HAP-1 (cell line): ENCODE measurements at places on chromosomes 3 and 15.
A peak's percentile ranks its signal among the peaks of the same experiment; 100 is the strongest.

DNA sequence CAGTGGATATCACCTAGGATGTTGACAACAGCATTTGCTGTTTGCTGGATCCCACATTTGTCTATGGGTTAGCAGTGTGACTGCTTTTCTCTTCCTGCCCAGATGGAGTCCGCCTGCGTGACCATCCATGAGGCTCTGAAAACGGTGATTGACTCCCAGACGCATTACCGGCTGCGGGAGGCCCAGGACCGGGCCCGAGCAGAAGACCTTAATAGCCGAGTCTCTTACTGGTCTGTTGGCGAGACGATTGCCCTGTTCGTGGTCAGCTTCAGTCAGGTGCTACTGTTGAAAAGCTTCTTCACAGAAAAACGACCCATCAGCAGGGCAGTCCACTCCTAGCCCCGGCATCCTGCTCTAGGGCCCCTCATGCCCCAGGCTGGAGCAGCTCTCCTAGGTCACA, 11.0 kb downstream of the TMED3 start:
- DNase-seq = no peak

DNA sequence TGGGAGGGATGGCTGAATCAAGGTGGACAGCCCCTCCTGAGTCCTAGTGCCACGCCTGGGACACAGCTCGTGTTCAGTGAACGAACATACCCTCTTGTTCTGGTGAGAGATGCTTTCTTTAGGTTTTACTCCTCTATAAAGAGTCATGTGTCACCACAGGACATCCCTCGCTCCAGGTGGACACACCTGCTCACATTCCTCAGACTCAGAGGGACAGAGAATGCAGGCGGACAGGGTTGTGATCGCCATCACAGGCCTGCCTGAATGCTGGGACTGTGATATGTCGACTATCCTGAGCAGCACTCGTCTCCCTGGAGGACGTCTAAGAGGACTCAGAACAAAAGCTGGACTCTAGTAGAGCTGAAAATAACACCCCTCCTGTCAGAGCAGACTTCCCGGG, 96.4 kb upstream of the SNRPA1 start:
- DNase-seq = no peak

DNA sequence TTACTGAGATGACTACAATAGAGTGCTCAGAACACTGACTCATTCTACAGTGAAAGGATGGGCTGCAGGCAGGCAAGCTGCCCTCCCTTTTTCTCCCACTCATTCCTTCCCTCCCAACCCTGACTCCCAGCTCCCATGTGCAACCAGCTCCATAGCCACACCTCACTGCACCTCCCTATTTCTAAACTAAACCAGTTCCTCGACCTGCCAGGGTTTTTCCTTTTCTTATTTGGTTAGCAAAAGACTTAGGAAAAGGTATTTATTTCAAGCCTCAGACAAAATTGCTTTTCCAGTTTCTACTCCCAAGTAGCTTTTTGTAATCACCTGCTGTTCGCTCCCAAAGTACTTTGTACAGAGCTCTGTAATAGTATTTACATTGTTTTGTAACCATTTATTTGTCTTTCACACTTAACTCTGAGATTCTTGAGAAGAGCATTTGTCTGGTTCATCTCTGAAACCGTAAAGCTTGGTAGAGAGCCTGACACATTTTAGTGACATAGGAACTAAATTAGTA, 2.2 kb downstream of the AADAC start:
- DNase-seq = no peak

DNA sequence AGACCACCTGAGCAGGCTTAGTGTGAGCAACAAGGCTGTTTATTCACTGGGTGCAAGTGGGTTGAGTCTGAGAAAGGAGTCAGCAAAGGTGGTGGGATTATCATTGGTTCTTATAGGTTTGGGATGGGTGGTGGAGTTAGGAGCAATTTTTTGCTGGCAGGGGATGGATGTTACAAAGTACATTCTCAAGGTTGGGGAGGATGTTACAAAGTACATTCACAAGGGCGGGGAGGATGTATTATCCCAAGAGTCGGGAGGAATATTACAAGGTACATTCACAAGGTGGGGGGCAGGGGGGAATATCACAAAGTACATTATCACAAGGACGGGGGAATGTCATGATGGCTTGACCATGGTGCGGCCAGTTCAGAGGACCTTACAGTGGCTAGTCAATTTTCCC, 32.9 kb upstream of the OSBPL11 start:
- DNase-seq = no peak

DNA sequence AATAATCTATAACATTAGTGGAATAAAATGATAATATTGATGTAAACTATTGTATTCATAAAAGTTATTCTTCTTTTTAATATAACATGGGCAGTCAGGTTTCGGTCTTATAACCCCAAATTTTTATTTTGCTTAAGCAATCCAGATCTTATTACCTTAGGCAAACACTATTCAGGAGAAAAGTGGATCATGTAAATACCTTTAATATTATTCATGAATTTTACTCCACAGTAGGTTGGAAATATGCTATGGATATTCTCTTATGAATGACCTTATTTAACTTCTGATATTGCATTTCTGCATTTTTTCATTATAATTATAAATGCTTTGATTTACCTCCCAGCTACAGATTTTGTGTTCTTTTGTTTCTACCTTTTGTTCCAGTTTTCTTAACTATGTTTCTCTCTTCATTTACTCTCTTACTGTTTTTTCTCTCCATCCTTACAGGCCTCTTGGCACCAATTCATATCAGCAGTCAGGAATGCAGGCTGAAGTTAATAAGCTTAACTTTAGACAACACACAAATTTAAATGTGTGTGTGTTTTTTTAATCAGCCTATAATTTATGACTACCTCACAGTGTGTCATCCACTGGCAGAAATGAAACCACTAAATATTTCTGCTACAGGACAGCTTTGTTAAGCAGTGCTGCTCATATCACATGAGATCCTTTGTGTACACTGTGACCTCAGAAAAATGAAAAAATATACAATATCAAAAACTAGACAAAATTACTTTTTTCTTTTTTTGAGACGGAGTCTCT, 111.0 kb downstream of the NSUN3 start:
- DNase-seq = no peak

GRCh38 chr3:18782191-18782590, 357.1 kb upstream of the SATB1 start:
- no peak for DNase-seq

GRCh38 chr3:184239221-184239620, 9.5 kb downstream of the ALG3 start:
- DNase-seq = no peak

- no peak for DNase-seq
Measured at GRCh38 chr3:64651741-64652241, 36.0 kb downstream of the ADAMTS9 start.

- no peak for DNase-seq
Measured at GRCh38 chr3:159273070-159273469, 471.2 kb downstream of the MFSD1 start.

DNA sequence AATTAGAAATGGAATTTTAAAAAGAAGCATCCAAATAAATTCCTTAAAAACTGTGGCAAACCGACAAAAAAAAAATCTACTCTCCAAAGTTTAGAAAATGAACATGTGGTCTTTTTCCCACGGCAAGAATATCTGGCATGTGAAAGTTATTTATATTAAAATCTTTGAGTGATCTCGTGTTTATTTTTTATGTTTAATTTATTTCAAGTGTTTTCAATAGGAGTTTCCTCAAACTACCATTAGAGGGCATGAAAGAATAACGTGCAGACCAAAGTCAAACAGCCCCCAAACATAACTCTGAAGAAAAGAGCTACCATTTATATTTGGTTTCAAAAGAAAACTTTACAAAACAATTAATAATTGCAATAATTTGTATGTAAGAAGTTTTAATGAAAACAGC, 286.4 kb downstream of the ZIC4 start:
- DNase-seq = peak; percentile 34

DNA sequence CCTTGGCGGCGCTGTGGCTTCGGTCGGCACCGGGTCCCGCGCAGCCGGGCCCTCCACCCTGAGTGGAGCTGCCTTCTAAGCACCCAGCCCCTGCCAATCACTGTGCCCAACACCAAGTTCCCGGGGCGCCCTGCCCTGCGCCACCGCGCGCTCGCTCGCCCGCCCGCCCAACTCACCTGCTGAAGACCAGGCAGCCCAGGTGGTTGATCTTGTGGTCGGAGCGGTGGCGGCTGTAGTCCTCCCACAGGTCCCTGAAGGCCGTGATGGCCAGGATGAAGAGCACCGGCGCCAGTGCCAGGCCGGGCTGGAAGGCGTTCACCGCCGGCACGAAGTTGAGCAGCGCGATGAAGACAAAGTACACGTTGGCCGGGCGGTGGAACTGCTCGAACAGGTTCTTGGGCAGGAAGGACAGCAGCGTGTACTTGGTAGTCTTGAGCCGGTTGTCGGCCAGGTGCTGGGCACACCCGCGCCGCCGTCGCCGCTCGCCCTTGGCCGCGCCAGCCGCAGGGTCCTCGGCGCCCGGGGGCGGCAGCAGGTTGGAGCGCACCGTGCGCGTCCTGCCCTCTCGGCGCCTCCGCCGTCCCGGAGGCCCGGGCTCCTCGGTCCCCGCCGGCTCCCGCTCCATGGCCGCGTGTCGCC, 536 bp downstream of the ATP10A start:
- DNase-seq = peak; percentile 35

DNA sequence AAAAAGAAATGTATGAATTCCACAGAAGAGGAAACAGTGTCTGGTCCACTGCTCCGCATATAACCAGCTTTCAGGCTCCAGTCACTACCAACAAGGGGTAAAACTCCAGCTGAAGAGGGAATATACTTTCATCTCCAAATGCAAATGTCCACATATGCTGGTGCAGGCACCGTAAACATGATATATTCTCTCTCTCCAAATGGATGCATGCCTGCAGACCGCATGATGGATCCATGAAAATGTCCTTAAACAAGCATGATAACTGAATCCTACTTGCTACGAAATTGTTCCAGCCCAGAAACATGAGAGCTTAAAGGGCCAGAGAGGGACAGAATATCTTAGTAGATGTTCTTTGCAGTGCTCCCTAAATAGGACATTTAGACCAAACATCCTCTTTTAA, 150.3 kb upstream of the FEZF2 start:
- no peak for DNase-seq

DNA sequence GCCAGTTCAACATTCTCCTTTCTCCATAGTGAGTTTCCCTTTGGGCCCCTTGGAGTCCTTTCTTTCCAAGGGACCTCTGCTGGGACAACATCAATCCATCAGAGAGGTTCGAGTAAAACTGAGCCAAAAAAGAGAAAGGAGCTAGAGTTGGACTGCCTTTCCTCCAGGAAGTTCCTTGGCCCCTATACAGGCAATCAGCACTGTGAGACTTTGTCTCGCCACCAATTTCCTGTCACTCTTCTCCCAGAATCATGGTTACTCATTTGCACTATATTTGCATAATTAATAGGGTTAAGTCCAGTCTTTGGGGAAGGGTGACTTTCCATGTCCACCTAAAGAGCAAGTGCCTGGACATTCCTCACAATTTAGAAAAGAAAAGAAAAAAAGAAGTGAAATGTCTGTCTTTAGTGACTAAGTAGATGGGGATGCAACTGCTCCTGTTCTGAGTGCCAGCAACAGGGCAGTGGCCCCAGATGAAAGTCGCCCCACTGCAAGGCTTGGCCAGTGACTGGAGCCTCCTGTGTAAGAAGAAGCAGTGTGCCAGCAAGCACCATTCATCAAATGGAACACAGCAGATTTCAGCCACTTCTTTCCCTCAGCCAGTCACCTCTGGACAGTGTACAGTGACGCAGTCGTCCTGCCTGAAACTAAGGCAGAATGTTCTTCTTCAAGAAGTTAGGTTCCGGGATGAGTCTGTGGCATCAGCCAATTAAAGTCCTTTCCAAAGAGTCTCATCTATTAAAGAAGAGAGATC, 91.6 kb downstream of the FSIP1 start:
- no peak for DNase-seq

- DNase-seq = no peak
Measured at GRCh38 chr3:106088899-106089298, 220.1 kb upstream of the CBLB start.

DNA sequence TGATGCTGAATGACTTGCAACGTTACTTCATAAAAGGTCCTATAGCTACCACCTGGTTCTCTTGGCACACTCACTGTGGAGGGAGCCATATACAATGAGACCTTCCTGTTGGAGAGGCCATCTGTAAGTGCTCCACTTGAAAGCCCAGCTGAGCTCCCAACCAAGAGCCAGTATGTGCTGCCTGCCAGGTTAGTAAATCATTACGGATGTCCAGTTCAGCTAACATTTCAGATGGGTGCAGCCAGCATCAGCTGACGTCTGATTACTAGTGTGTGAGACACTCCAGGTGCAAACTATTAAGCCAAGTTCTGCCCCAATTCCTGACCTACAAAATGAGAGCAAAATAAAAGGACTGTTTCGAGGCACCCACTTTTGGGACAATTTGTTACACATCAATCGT, 274.4 kb upstream of the ROBO2 start:
- no peak for DNase-seq

DNA sequence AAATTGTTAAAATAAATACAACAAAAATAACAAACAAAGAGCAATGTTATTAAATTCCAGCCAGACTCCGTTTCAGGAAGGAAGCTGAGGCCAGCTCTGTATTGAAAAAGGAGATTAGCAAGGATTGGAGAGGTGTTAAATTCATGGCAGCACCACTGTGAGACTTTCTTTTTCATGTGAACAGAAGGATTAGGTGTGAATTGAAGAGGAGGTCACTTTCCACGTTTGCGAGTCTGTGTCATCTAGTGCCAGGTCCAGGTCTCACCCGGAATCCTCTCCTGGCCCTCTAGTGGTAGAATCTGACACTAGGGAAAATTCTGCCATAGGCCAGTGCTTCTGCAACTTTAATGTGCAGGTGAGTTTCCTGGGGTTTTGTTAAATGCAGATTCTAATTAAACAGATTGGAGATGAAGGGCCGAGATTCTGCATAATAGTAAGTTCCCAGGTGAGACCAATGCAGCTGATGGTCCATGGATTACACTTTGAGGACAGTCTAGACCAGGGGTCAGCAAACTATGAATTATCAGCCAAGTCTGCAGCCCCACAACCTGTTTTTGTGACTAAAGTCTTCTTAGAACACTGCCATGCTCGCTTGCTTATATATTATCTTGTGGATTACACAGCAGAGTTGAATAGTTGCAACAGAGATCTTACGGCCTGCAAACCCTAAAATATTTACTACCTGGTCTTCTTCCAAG, 9.2 kb upstream of the SLC6A1 start:
- peak; percentile 50 for DNase-seq

DNA sequence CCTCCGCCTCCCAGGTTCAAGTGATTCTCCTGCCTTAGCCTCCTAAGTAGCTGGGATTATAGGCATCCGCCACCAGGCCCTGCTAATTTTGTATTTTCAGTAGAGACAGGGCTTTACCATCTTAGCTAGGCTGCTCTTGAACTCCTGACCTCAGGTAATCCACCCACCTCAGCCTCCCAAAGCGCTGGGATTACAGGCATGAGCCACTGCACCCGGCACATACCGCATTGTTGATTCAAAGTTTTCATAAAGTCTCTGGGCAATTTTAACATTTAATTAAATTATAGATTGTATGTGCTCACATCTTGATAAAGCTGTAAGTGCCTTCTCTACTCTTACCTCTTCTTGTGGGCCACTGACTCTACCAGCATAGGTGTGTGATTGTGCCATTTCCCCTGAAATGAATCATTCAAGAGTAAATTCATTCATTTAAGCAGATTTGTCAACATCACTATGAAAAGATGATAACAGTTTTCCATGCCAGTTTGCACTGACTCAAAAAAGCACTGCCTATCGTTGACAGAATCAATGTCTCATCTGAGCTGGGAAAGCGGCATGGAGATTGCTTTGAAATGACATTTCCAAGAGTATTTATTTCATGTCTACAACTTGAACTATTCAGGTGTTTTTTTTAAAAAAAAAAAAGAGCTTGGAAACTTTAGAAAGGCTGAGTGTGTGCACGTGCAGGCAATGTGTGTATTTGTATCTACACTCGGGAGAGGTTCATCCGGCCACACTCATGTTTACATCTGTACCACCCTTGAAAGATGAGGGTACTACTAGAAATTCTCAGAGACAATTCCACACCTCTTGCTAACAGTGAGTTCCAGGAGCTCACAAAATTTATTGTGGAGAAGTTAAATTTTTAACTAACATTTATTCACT, 3.5 kb downstream of the BCL2A1 start:
- no peak for DNase-seq
